Breast epithelium (tissue), 4 donors: ENCODE measurements at places on chromosomes 3 and 15. TPM values are rescaled to one million over a fixed set of nuclear protein-coding genes. Genes with fewer than 3 reads are reported as not detected.

GRCh38 chr3:196079682-196080081 is 2.2 kb downstream of the TFRC start:
- H3K4me1 ChIP-seq, result peaks cover 10% of the 10 kb centered on the region
- no peak for DNase-seq
- H3K27me3 ChIP-seq, result no peaks in the 10 kb centered on the region

GRCh38 chr15:50183112-50183794 is 1.3 kb downstream of the SLC27A2 start:
- peaks cover 15% of the 10 kb centered on the region for H3K27me3 ChIP-seq
- DNase-seq, result no peak
- H3K4me1 ChIP-seq, result no peaks in the 10 kb centered on the region

- H3K27me3 ChIP-seq, result no peaks in the 10 kb centered on the region
- H3K4me1 ChIP-seq, result no peaks in the 10 kb centered on the region
- no peak overlapping the region for H3K4me3 ChIP-seq
- H3K36me3 ChIP-seq, result no peaks in the 10 kb centered on the region
Measured at GRCh38 chr3:14793126-14793857, 25.5 kb upstream of the FGD5 start.

The EFHB gene
- total RNA-seq, result not detected
